ENCODE measurements at places on chromosomes 12 and 14.

DNA sequence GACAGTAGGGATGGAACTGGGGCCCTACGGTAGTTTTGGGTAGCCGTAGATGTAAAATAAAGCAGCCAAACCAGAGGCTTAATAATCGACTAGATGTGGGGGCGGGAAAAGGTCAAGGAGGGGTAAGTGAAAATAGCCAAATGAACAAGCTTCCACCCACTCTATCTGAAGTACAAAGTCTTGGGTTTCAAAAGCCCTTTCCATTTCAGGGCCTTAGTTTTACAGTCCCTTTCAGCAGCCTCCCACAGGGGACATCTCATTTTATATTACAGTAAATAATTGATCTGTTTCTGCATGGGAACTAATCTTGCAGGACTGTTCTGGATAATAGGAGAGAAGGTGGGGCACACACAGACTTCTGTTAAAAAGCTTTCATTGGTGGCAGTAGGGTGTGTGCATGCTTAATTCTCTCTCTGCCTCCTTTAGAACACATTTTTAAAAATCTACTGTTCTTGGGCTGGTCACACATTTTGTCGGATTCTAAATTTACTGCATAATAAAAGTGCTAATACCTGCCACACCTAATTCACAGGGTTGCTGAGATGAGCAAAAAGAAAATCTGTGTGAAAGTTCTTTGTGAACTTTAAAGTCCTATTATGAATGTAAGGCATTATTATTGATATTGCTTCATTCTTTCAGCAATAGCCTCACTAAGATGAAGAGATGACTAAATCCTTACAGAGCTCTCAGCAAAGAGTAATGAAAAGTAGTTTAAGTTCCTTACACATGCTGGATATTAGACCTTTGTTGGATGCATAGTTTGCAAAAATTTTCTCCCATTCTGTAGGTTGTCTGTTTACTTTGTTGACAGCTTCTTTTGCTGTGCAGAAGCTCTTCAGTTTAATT is 104.6 kb downstream of the ITPR2 start:
- no peak for DNase-seq

DNA sequence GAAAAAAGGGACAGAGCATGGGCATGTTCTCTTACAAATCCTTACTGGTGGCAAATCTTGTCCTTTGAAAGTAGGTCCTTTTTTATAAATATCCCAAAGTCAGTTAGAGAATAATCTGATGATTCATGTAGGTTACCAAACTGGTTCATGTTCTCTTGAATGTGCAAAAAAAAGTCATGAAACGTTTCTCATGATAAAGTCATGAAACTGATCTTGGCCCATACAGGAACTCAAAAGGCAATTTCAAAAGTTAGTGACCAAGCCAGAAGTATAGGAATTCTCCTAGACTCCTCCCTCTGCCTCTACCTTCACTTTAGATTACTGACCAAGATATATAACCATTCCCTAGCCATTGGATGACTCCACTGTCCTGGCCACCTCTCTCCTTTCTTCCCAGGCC is 27.3 kb upstream of the SPTSSA start:
- DNase-seq: no peak

DNA sequence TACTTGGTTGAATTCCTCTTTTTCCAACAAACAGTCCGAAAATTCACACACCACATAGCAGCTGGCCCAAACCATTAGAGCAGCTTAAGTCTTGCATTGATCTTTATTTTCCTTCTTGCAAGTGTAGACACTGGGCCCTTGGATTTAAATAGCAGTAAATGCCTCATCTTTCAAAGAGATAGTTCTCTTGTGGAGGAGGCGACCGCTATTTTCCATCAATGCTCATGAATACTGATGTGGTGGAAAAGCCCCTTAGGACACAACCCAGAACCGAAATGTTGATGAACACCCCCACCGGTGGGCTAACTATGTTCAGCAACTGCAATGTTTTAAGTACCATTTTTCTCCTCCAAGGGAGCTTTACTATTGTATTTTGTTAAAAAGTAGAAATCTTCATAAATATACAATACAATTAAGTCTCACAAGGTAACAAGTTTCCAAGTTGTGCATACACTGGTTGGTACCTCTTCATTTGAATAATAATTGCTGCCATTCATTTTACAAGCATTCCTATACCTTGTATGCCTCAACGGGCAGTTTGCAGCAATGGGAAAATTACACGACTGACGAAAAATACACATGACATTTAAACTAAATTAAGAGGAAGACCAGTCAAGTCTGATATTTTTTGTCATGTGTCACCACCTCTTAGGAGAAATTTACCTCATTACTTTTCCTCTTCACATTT is 18.0 kb downstream of the NIN start:
- no peak for DNase-seq

DNA sequence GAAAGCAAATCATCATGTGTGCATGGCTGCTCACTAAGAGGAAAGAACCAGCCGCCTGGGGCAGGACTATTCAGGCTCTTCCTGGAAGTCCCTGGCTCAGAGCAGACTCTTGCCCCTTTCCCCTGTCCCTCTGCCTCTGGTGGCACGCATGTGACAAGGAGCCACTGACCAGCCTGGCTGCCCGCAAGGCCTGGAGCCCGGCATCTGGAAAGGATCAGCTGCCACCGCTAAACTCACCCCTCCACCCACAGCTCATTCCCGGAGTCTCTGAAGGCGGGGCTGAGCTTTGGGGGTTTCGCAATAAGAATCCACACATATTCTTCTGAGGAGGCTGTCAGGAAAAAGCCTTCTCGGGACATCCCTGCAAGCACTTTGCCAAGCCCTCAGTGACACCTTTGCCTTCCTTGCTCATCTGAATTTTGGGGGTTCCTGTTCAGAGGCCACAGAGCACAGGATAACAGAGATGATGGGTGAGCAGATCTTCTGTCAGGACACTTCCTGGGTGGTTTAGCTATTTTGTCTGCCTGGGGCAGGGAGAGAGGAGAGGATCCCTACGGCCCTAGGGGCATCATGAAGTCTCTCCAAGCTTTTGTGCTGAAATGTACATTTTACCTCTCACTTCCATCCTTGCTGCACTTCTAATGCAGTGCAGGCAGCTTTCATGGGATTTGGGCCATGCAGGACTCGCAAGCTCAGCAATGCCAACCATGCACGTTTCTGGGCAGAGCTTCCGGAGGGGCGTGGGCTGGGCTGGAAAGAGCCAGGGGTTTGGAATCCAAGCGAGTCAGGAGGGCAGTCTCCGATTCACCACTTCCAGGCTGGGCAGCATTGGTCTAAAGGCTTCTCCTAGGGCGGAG is 124.8 kb upstream of the MAP1LC3B2 start:
- peak; percentile 83 for DNase-seq

- DNase-seq: no peak
Observed at GRCh38 chr12:106113824-106114446, 24.8 kb downstream of the NUAK1 start.
